AG09319 (cell line): ENCODE measurements at places on chromosomes 7 and 10.

DNA sequence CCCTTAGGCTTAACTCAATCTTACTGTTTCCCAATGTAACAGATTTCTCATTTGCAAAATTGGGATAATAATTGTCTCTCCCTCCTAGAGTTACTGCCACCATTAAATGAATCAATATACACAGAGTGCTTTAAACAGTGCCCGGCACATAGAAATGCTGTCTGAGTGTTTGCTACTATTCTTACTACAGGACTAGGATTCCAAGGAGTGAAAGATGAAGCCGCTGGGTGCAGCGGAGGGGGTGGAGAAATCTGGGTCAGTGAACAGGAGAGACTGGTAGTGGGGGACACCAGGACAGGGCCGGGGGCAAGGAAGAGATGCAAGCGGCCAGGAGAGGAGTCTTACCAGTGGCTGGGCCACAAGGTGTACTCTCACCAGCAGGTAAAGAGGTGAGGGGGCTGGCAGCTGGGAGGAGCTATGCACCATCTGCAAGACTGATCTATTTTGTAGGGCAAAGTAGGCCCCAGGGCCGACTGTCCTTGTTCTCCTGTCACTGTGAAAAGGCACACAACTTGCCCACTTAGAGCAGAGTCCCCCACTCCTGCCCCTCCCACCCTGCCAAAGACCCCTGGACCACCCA lies 18.5 kb upstream of the PRRT4 start:
- no peak for DNase-seq

GRCh38 chr10:121597504-121598262 lies 561 bp downstream of the FGFR2 start:
- DNase-seq: no peak

GRCh38 chr7:106952001-106952657 lies 87.0 kb downstream of the PIK3CG start:
- DNase-seq: no peak

DNA sequence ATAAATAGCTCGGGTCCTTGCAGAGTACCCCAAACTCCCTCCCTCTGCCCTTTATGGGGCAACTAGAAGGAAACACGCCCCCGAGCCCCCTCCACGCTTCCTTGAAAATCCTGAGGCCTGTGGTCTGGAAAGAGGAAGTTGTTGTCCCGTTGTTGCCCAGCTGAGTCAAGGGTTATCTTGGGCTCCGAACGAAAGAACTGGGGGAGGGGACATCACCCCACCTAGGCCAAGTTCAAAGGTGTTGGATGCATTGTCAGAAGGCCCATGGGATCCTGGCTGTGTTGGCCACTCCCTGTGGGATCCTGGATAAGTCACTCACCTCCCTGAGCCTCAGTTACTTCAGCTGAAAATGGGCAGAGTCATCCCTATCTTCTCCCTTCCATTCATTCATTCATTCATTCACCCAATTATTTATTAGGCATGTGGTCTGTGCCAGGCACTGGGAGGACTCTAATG lies at the start of gene CCL24:
TSS of gene CCL24 (minus strand) at position 26 of the 456 bp plus-strand sequence. CDS start 91 bp downstream, outside the sequence.
- DNase-seq: no peak

DNA sequence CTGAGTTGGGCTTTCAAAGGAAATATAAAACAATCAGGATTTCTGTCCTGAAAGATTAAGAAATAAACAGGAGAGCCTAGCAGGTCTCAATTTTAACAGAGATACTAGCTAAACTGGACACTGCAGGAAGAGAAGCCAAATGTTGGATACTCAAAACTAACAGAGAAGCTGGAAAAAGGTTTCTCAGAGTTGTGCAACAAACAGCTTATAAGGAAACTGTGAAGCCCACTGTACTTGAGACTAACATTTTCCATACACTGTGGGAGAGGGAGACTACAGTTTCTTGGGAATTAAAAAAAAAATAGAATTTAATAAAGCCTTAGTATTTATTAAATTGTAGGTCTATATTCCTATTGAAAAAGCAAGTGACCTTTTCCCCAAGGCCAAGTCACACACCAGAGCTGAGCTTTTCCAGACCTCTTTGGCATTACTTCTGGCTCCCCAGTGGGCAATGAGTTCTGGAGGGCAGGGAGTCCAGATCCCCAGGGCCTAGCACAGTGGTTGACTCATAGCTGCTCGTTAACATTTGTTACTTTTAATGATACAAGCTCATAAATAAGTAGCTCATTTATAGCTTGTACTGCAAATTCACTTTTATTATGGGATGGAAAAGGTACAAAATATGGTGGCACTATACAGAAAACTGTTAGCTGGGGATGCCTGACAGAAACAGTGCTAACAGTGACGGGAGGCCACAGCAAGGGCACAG lies 68.3 kb downstream of the MINDY3 start:
- no peak for DNase-seq

DNA sequence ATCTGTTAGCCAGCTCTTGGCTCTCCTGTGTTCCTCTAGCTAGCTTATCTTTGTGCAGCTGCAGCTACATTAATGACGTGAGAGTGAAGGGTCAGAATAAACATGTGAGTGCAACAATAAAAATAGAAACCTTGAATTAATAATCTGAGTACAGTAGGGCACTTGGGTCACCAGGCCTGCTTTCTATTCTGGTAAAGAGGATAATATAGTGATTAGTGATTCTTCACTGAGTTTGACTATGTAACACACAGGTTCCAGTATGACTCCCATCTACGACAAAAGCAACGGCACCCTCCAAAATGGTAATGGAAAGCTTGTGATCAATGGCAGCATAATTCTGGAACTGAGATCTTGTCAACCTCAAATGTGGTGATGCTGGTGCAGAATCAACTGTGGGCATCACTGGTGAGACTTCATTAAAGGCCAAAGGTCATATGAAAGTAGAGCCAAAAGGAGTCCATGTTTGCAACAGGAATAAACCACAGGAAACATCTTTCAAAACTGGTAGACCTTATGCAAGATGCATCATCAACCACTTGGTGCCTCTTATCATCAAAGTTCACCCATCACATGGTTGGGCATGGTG lies 77.6 kb downstream of the NRBF2 start:
- DNase-seq: no peak

DNA sequence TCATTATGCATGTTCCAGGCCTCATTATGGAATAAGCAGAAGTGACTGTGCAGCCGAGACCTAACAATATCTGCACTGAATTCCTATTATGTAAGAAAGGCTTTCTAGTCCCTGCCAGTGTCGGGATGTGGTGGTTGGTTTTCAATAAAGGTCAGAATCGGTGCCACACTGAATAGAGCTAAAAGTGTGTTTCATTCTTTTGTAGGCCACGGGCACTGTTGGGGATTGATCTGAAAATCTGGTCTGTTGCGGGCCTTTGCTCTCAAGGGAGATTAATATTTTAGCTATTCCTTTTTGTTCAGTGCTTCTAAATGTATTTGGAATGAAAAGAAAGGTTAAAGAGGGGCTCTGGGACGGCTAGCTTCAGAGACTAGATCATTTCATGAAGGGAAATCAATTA lies 559.4 kb upstream of the GALNT17 start:
- DNase-seq: no peak

GRCh38 chr7:131943646-131944045 lies 387.2 kb upstream of the PODXL start:
- DNase-seq: no peak
